NCI-H1092 (cell line): ENCODE measurements at places on chromosomes 5 and 9.

GRCh38 chr5:10552183-10553143 is 11.4 kb upstream of the ANKRD33B start:
- DNase-seq: no peak

- DNase-seq: no peak
These were observed 154.1 kb downstream of the LRRC70 start for GRCh38 chr5:62732677-62733121.

DNA sequence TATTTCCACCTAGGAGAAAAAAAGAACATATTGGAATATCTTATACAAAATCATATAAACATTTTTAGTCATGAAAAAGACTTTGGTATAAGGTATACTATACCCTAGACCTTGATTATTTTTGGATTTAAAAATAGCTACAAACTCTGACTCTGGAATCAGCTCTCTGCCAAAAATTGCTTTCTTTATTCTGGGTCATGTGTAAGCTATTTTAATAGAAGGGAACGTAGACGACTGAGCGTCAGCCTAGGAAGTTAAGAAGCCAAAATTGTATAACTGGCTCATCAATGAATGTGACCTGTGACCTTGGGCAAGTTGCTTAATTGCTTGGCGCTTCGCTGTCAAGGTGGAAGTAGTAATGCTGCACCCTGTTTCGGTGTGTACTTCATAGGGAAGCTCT is 157.1 kb downstream of the PARP8 start:
- no peak for DNase-seq

GRCh38 chr9:94821098-94821887 is 94.8 kb downstream of the AOPEP start:
- DNase-seq: no peak

GRCh38 chr5:73682176-73682575 is 56.2 kb downstream of the ARHGEF28 start:
- no peak for DNase-seq

GRCh38 chr5:94524841-94525697 is 93.3 kb downstream of the KIAA0825 start:
- no peak for DNase-seq

DNA sequence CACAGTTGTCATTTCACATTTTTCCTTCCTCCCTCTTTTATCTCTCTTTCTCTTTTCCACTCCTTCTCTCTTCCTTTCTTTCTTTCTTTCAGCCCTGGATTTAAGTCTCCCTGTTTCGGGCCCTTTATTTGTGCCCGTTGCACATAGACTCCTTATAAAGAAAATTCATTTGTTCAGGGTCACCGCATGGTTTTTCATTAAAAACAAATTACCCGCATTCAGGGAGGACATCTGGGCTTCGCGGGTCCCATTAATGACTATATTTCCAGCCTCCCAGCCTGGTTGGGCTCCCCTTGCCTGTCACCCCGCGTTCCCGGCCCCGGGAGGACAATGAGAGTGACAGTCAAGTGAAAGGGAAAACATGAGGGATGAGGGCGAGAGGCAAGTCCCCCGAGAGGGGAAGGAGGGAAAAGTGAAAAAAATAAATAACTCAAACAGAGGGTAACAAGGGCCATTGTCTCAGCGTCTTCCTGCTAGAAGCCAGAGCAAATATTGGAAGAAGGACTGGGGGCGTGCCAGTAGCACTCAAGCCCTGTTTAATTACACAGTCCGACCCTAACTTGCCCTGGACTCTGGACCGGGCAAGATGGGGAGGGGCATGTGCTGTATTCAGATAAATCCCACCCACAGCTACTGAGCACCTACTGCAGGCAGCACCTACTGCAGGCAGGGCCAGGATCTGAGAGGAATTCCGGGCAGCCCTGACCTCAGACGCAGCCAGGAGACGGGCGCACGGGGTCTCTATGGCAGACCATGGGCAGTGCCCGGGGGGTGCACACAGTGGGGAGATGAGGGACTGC is 166.2 kb downstream of the PAX5 start:
- DNase-seq: peak; percentile 89

GRCh38 chr5:16437977-16438376 is 27.6 kb downstream of the ZNF622 start:
- no peak for DNase-seq

GRCh38 chr5:219991-220390 is 1.9 kb downstream of the SDHA start:
- DNase-seq: no peak

GRCh38 chr9:134607971-134608370 is 33.6 kb upstream of the COL5A1 start:
- DNase-seq: no peak

GRCh38 chr5:56640763-56641406 is 174.5 kb upstream of the MAP3K1 start:
- DNase-seq: no peak

- DNase-seq: no peak
These were observed 132.6 kb upstream of the PDE4D start for GRCh38 chr5:60026161-60026560.

- no peak for DNase-seq
These were observed 152.3 kb upstream of the ANKH start for GRCh38 chr5:15023846-15024245.

DNA sequence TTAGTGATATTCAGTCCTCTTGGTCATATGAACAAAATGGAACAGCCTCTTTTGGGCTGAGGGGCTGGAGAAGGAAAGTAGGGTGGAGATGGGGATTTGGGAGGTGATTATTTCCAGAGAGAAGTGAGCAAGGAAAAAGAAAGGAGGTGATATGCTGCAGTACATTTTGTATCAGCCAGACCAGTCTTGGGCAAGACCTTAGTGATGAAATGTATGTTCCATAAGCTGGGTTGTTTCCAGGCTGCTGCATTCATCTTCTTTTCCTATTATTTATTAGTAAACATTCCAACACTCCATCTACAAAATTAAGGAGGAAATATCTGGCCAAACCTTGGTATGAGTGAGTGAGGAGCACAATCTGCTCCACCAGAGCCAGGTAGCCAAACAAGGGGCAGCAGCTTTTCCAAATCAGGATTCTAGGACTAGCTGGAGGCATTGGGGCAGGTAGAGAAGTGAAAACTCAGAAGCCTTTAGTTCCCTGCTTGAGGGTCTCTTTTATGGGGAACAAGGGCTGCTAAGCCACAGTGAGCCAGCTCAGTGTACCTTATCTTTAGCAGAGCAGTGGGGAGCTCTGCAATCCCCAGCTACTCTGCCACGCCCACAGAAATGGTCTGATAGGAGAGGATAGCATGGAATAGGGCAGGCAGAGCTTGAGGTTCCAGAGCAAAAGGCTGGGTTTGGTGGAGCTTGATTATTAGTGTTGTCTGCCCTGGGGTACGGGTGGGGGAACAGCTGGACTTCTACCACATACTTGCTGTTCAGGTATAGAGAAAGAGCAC is 19.5 kb downstream of the RAD1 start:
- no peak for DNase-seq

DNA sequence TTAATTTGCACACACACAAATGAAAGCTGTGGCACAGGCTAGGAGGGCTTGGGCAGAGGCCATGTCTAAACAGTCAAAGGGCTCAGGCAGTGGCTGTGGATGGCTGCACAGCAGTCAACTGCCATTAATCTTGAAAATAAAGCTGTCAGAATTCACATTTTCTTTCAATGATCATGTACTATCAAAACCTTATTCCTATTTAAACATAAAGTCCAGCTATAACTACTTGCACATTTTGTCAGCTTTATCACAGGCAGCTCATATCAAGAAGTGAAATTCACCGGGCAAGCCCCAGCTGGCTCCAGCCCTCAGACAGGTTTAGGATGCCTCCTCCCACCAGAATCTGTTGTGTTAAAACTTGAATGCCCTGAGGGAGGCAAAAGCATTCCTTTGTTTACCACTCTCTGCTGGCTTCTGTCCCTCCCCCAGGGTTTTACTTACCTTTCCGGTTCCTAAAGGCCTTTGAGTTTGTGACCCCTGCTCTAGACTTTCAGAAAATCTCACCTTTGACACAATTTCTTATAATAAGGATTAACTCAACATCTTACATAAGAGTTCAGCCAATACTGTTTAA is 54.9 kb upstream of the GRAMD2B start:
- no peak for DNase-seq

GRCh38 chr5:43421450-43422133 is 9.4 kb upstream of the CCL28 start:
- DNase-seq: no peak

DNA sequence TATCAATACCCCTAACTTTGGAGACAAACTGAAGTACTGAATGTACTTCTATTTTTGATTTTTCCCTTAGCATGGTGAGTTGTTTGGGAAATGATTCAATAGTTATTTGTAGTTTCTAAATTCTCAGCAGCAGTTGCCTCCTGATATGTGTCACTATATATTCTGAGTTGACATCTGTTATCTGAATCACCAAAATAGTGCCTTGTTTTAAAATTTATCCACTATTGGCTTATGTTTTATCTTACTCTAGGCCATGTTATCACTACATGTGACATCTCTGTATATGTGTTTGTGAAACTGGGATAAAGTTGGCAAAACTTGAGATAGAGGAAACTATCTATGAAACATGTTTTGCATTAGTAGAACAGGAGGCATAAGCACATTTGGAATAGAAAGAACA is 317.6 kb downstream of the TLE4 start:
- no peak for DNase-seq

DNA sequence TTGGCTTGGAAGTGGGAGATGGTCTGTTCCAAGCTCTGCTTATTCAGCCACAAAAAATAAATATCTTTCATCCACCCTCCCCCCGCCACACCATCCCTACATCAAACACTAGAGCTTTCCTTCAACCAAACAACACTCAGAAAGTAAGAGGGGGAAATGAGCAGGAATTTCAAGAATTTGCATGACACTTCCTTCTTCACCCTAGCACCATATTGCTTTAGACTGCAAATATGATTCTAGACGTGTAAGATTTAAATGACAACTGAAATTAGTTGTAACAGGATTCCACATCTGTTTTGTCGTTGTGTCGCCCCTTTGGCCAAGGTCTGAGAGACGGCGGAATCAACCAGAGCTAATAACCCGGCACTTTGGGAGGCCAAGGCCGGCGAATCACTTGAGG is 88.5 kb downstream of the NDFIP1 start:
- no peak for DNase-seq

DNA sequence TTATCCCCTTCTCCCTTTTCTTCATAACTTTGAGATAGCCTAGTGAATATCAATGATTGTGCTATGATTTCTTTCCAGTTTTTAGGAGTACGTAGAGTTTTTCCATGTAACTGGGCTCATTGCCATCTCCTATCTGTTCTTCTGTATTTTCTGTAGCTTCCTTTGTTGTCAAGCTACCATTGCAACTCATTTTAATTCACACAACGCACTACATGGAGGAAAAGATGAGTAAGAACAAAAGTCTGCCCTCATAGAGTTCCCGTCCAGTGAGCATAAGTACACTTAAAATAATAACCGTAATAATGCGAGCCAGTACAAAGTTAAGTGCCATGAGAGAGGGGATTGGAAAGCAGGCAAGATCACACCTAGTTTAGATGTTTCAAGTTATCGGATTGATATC is 177.7 kb downstream of the PAM start:
- DNase-seq: no peak

- no peak for DNase-seq
These were observed 114.0 kb downstream of the KCNIP1 start for GRCh38 chr5:170617533-170618490.

GRCh38 chr5:148378670-148379069 is 5.1 kb upstream of the FBXO38 start:
- DNase-seq: no peak

DNA sequence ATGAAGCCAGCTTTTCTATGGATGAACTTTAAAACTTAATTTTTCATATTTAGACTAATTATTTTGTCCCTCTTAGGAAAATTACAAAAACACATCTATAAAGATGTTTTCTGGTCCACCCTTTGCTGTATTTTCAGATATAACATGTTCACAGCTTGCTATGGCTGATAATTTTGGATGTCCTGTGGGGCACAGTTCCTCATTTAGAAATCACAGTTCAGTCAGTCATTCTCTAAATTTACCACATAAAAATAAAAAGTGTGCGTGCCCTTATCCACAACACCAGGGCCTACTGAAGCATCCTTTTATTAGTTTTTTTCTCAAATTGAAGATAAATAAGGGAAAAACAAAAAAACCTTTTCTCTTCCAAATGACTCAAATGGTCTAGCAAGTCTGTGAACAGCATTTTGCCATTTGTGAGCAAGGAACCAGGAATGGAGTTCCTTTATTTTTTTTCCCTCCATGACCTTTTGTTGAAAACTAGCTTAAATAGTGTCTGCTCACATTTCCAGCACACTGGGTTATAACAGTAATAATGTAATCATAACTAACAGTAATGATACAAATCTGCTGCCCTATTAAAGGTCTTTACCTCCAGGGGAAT is 87.1 kb downstream of the CEMIP2 start:
- DNase-seq: no peak

GRCh38 chr9:79357616-79358015 is 214.1 kb upstream of the TLE4 start:
- DNase-seq: no peak

- no peak for DNase-seq
These were observed 27.6 kb upstream of the NUDT12 start for GRCh38 chr5:103590221-103590620.

DNA sequence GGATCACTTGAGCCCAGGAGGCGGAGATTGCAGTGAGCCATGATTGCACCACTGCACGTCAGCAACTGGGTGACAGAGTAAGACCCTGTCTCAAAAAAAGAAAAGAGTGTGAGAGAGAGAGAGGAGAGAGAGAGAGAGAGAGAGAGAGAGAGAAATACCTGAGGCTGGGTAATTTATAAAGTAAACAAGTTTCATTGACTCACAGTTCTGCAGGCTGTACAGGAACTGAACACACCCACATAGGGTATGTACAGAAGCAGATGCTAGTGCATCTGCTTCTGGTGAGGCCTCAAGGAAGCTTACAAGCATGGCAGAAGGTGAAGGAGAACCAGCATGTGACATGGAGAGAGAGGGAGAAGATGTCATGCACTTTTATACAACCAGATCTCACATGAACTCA is 46.4 kb upstream of the CHD1 start:
- no peak for DNase-seq

DNA sequence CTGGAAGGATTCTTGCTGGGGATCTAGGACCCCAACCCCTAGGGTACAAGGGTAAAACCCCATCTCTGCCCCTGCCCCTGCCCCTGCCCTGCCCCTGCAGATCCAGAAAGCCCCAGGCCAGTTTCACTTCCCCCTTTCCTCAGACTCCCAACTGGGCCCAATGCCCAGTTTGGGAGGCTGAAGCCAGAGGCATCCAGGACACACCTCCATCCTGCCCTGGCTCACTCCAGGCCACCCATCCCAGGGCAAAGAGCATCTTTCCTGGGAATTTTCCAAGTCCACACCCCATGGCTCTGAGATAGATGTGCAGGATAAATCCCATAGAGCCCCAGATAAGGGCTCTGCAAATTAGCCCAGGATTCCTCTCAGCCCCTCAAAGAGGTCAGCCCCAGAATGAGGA is 17.4 kb downstream of the CNTFR start:
- no peak for DNase-seq
